ENCODE measurements at places on chromosomes 5 and 9.

DNA sequence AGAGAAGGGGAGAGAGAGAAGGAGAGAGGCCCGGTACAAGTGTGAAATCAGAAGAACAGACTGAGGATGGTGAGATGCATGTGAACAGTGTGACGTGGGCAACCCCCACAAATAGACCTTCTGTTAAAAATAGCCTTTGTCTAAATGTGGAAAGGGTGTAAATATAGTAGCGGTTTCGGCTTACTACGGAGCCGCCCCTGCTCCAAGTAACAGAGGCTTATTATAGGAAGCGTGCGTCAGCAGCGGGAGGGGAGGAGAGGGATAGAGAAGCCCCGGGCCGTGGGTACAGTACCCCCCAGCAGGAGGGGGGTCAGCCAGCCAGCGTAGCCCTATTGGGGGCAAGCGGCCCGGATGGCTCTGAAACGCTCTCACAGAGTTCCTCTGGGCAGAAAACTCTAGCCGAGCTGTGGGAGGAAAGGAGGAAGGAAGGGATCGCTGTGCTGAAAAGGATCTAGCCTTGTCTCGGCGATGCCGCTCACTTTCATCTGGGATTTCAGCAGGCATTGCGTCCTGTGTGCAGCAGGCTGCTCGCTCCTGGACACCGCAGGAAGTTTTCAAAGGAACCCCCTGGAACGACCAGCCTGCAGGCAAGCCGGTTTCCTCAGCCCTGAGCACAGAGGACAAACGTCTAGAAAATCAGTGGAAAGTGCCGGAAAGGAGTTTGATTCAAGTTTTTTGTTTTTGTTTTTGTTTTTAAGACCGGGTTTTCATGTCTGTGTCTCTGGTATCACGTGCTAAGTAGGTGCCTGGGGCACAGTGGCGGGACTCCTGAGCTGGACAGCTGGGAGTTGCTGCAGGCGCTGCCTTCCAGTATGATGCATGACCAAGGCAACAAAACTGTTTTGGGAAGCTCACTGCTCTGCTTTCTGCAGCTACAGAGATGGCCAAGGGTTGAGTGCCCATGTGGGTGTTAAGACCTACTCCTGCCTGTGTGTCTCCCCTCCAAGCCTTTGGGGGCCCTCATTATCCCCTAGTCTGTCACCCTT lies 146.6 kb downstream of the SEC61B start:
- peak; percentile 59 for DNase-seq

GRCh38 chr9:72827950-72828731 lies 124.7 kb downstream of the ALDH1A1 start:
- DNase-seq = no peak

DNA sequence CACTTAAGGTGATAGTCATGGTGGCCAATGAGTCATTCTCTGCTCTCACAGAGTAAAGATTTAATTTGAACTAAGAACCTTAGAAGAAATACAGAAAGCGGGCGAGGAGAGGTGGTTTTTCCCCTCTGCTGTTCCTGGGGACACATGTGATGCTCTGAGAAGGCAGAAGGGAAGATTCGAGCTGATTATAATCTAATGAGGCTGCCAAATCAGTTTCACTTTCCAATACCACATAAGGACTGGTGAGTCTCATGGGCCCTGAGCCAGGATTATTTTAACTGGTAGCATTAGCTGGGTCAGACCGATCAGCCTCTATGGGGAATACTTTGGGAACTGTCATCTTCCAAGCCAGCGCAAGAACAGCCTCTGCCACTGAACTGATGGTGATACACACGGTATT lies 116.5 kb downstream of the SLC1A3 start:
- no peak for DNase-seq

GRCh38 chr5:118111956-118112355 lies 876.4 kb downstream of the DTWD2 start:
- no peak for DNase-seq

GRCh38 chr5:80998590-80998979 lies 38.4 kb downstream of the RASGRF2 start:
- no peak for DNase-seq

- DNase-seq = no peak
Measured at GRCh38 chr5:16539169-16539666, 73.6 kb upstream of the ZNF622 start.

DNA sequence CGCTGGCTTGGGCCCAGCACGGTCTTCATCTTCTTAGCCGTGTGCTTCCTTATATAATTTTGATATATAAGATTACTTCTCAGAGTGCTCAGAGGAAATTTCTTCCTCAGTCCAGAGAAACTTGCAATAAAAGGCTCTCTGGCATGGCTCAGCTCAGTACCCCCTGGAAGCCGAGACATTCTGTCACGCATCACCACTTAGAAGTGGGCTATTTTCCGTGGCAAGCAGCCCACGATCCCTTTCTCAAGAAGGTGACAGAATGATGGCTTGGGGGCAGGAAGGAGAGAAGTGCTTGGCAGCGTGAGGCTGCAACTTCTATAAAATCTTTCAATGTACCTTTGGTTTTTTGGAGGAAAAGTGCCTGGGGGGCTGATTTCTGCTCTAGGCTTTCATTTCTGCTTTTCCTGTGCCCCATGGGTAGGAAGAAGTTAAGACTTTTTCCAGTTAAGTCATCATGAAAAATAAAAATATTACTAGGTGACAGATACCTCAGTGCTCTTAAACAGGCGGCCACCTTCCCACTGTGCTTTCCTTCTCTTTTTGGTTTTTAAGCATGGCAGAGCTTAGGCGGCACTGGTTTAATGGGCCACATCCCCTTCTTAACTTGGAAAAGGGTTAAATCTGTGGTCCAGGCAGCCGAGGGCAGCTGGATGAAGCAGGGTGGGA lies 104.6 kb downstream of the MVB12B start:
- no peak for DNase-seq

All from brain pericyte (primary cell).